ENCODE measurements at places on chromosomes 3 and 15.

DNA sequence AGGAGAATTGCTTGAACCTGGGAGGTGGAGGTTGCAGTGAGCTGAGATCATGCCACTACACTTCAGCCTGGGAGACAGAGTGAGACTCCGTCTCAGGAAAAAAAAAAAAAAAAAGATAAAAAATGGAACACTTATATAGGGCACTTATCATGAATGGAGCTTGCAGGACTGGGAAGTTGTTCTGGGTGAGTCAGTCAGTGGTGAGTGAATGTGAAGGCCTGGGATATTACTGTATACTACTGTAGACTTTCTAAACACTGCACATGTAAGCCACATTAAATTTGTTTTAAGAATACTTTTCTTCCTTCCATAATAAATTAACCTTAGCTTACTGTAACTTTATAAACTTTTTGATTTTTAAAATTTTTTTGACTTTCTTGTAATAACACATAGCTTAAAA, 59.8 kb downstream of the SFMBT1 start:
- DNase-seq: peak; percentile 28

DNA sequence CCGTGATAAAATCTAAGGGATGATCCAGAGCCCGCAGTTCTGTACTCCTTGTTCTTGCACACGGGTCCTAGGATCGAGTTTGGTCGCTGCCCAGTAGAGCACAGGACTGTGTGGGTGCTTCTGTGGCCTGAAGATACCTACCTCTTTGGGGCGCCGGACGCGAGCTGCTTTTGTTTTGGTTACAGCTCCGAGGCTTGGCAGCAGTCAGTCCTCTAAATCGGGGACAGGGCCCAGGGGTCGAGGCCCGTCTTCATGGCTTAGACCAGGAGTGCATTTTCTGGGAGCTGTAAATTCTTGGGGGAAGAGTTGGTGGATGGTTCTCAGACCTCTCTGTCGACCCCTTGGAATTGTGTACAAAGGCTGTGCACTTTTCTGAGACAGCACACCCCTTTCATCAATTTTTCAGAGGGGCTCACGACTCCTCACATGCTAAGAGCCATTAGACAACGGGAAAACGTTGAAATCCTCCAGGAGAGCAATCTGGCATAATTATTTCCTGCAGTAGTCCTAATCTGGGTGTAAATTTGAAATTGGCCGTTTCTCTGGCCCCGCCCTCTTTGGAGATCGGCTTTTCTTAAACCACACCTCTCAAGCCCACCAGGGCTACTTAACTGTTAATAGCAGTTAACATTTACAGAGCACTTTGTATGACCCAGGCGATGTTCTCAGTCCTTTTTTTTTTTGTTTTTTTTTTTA, 928 bp downstream of the CEP97 start:
- peak; percentile 12 for DNase-seq

- no peak for DNase-seq
Measured at GRCh38 chr15:39582977-39583595, 2.2 kb downstream of the THBS1 start.

GRCh38 chr15:69664572-69665571, 212.3 kb downstream of the RPLP1 start:
- no peak for DNase-seq

DNA sequence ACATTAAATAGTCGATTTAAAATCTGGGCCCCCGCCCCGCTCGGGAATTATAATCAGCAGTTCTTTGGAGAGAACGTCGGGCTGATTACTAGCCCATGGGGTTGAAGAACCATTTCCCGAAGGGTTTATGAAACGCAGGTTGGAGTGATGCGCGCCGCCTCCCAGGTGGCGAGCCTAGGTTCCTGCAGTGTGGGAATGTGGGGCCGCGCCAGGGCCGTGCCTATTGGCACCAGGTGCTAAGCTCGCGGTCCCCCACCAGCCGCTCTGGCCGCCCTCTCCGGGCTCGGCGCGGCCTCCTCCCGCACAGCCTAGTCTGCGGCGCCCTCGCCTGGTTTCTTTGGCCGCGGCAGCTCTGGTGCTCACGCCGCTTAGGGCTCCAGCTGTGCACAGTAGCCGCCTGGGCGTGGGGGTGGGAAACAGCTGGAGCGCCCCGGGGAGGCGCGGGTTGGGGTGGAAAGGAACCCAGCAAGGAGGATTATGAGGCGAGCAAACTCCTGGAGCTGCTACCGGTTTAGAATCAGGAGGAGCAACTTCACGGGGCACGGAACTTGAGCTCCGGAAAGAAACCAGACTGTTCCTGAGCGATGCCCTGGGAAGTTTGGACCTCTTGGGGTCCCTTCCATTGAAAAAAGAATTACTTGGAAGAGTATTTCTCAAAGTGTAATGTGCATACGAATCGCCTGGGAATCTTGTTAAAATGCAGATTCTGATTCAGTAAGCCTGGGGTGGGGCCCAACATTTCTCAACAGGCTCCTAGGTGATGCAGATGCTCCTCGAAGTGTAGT, 5.6 kb upstream of the MECOM start:
- peak; percentile 70 for DNase-seq

DNA sequence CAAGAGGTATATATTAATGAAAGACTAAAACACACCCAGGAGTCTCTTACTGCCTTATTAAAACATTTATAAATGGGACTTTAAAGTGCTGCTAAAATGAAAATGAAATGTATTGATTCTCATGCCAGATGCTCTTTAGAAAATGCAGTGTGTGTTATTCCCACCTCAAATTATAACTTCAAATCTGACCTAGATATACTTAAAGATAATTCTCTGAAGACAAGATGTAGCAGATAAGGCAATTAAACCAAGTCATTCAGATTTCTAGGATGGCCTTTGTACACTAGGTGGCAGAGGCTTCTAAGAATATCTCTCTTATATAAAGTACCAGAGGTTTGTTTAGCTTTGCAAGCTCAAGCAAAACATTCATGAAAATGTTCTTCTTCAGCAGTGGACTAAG, 26.9 kb upstream of the GOLGA8B start:
- no peak for DNase-seq

DNA sequence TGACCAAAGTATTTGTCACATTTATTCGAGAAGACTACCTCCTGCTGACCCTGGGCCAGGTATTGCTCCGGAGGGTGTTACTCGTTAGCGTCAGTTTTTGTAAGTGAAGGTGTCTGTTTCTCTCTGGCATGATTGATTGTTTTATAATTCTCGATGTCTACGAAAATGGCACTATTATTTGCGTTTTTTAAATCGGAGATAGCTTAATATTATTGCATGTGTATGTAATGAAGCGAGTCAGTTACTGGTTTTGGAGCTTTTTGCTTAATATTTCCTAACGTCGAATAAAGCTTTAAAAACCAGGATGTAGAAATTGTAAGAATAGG, 439 bp downstream of the DZIP3 start:
- DNase-seq: no peak

DNA sequence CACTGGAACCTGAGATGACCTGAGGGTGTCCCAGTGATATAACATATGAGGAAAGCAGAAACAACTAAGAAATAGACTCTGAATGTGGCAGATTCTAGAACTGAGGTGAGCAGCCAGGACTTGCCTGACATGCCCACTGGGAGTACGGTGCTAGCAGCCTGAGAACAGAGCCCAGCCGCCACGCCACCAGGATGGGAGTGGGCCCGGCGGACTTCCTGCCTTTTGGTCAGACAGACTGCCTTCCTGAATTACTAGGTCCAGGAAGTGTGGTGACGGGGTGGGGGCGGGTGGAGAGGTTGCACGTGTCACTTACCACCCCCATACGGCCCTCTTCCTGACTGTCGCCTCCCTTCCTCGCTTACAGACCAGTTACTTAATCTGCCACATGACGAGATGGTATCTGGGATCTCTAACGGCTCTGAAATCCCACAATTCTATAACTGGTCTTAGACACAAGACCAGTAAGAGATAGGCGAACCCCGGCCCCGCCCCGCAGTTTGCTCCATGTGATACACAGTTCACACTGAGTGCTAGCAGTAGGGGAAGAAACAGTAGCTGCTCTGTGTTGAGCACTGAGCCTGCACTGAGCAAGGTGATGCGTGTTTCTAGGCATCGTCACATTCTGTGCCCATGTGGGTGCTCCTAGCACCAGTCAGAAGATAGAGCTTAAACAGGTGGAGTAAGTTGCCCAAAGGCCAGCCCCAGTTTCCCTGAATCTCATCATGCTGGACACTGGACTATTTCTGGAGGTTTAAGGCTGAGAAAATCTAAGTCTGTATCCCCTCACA, 95.7 kb downstream of the CPN2 start:
- peak; percentile 92 for DNase-seq

DNA sequence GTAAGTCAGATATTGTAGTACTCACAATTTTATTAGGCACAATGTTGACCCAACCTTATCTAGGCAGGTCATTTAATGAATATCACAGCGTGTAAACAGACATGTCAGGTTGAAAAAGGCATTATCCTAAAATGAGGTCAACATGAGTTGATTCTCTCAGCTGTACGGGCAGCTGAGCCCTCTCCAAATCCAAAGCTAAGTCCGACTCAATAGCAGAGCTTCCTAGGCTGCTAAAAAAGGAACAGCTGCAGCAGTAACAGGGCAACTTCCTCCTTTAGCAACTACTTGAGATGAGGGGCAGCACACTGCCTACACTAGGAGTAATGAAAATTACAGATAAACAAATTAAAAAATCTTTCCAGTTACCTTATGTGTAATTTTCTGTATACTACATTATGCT, 189.2 kb downstream of the CADM2 start:
- no peak for DNase-seq

DNA sequence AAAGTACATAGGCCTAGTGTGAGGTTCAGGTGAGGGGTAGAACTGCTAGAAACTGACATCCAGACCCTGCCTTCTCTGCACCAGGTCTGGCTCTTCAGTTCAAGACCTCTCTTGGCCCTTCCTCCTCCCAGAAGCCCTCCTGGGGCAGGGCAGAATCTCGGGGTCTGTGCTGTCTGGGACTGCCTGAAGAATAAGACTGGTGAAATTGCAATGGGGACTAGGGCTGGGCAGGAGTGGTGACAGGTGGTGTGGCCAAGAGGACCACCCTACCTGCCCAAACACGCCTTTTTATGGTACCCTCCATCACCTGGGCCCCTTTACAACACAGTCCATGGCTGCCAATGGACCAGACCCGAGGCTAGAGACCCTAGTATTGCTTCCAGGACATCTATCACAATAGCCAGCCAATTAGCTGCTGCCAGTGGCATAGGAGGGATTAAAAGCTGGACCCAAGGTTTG, 1.5 kb upstream of the NCKIPSD start:
- no peak for DNase-seq

DNA sequence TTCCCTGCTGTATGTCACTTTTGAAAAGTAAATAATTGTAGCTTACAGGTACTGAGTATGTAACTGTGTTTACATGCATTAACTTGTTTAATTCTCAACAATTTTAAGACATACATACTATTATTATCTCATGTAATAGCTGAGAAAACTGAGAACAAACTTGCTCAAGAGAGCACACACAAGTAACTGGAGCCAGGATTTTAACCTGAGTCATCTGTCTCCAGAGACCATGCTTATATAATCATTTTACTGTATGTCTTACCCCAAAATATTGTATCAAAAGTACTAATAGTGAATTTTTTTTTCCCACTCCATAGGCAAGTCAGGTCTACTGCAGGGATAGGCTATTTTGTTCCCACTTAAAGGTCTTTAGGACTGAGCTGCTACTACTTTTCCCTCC, 95.4 kb downstream of the FEZF2 start:
- no peak for DNase-seq

DNA sequence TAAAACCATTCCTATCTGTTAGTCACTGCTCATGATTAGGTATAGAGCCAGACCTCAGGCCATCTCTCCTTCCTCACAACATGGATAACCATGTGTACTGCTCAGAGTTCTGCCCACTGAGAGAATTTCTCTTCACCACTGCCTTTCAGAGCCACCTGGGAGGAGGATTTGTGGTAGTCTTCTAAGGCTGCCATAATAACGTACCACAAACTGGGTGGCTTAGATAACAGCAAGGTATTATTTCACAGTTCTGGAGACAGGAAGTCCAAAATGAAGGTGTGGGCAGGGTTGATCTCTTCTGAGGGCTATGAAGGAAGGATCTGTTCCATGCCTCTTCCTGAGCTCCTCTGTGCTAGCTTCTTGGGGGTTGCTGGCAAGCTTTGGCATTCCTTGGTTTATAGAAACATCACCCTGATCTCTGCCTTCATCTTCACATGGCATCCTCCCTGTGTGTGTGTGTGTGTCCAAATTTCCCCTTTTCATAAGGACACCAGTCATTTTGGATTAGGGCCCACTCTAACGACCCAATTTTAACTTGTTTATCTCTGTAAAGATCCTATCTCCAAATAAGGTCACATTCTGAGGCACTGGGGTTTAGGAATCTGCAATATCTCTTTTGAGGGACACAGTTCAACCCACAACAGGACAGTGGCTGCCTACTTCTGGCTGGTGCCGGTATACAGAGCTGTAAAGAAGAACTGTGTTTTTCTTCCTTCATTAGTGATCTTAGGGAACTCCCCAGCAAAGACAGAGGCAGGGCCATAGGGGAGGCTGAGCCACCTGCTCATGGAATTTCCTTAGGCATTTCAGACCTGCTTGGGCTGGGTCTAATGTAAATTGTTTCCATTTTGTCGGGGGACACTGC, 42.1 kb upstream of the NOX5 start:
- DNase-seq: no peak

GRCh38 chr3:142940000-142940399, 23.5 kb downstream of the PAQR9 start:
- no peak for DNase-seq

- DNase-seq: no peak
Measured at GRCh38 chr15:68580883-68581155, 2.0 kb downstream of the CORO2B start.

DNA sequence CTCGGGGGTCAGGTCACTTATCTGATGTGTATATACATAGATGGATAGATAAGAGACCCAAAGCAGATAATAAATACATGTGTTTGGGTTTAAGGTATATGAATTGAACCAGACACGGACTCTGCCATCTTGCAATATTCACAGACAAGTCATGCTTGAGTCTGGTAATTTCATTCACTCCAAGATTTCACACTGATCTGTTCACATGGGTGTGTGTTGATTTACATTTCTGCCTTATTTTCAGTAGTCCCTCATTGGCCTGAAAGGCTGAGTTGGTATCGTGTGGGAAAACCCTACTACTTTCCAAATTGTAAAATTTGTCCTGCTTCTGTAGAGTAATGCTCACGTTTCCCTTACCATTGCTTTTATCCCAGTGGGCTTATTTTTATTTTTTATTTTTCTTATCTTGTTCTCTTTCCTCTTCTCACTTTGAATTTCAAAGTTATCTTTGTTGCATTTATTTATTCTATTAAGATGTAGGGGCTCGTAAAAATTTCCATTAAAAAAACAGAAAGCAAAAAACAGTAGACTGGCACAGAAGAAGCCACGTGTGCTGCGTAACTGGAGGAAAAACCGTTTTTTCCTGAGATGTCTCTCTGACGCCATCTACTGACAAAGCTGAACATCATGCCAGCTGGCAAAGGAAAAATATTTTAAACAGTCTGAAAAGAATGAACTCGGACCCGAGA, 10.8 kb upstream of the MFSD1 start:
- DNase-seq: peak; percentile 87

DNA sequence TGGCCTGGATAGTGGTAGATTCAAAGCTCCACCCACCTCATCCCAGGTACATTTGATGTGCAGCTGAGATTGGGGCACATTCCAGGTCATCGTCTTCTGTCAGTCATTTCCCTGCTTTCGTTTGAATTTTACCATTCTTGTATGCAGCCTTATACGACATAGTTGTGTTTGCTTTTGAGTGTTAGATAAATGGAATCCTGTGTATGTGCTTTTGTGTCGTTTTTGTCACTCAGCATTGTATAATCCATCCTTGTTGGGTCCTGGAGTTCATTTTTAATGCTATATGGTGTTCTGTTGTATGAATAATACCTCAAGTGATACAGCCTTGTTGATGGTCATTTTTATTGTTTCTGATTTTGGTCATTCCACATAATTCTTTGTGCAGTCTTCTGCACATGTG, 7.3 kb downstream of the RCCD1 start:
- DNase-seq: no peak

GRCh38 chr3:117622171-117622841, 912.7 kb downstream of the TUSC7 start:
- DNase-seq: peak; percentile 78
